ENCODE measurements at places on chromosomes 12 and 14. TPM values are rescaled to one million over a fixed set of nuclear protein-coding genes. Genes with fewer than 3 reads are reported as not detected.

CEBPE gene
- total RNA-seq, result 1.5 TPM

CLEC9A gene
- 0.99 TPM for total RNA-seq

RGS6 gene
- total RNA-seq, result 3.9 TPM

SELPLG gene
- total RNA-seq, result 4.2 TPM

CLEC7A gene
- 5.8 TPM for total RNA-seq

SSTR1 gene
- 0.49 TPM for total RNA-seq

Measured in skin of body (tissue), 3 donors.